MG63 (cell line): ENCODE measurements at places on chromosomes 5 and 9. TPM values are rescaled to one million over a fixed set of nuclear protein-coding genes. Genes with fewer than 3 reads are reported as not detected.

- DNase-seq, result no peak
Observed at GRCh38 chr5:120538149-120538548, 74.0 kb downstream of the PRR16 start.

GRCh38 chr5:144385597-144385996, 214.9 kb downstream of the KCTD16 start:
- DNase-seq, result no peak

GIN1 gene
- total RNA-seq, result 8.8 and 30.7 TPM in 2 replicates

CXCL14 gene
- 0.76 TPM in 1 of 2 replicates, not detected in the other for total RNA-seq

CCNJL gene
- total RNA-seq, result 0.16 and 8.6 TPM in 2 replicates
